ENCODE measurements at places on chromosomes 13 and 19.

- peak; percentile 83 for ATAC-seq
Observed at GRCh38 chr13:43924549-43925245, 45.0 kb downstream of the LACC1 start.

DNA sequence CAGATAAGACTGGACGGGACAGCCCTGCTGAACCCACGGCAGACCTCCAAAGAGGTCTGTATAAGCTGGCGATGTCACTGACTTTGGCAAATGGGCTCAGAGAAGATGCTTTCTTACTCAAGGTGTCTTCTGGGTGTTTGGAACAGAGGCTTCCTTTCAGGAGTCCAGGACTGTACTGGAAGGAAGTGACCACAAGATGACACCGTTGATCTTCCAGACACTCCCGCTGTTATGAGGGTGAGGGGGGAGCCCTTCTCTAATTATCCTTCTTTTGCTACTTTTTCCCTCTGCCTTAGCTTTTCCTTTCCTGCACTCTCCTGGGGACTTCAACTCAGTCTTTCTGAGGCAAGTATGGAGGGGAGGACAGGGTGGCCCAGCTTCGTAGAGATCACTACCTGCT lies 65.2 kb upstream of the ZNF599 start:
- no peak for ATAC-seq

DNA sequence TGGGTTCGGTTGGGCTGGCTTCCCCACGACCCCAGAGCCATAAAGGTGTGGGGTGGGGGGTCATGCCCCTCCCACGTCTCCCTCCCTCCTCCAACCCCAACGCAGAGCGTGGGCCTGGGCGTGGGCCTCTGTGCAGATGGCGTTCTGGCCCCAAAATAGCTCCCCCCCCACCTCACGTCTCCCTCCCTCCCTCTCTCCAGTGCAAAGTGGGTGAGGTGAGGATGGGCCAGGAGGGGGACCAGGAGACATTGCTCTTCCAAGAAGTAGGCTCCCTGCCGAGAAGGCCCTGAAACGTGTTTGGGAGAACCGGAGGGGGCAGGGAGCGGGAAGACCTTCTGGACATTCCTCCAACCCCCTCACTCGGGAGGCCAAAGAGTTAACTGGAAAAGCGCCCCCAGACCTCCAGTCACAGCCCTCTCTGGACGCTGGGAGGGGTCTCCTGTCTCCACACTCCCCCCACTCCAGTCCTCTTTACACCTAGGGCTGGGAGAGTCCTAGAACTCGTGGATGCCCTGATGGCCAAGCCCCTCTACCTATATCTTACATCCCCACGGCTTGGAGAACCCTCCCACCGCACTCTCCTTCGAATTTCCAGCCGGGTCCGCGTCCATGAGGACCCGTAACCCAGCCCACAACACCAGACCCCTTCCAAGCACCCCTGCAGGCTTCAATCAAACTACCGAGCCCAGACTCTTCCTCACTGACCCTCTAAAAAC lies 855 bp downstream of the UNC13A start:
- no peak for ATAC-seq

GRCh38 chr13:43353631-43354030 lies 330.2 kb downstream of the DNAJC15 start:
- ATAC-seq, result no peak

GRCh38 chr19:46471116-46471733 lies at the start of gene PNMA8A:
PNMA8A (minus strand) TSS chr19:46471563; CDS start chr19:46471035, 528 bp downstream.
- ATAC-seq, result peak; percentile 41

- ATAC-seq, result no peak
Observed at GRCh38 chr13:37777676-37778075, 91.9 kb downstream of the TRPC4 start.

DNA sequence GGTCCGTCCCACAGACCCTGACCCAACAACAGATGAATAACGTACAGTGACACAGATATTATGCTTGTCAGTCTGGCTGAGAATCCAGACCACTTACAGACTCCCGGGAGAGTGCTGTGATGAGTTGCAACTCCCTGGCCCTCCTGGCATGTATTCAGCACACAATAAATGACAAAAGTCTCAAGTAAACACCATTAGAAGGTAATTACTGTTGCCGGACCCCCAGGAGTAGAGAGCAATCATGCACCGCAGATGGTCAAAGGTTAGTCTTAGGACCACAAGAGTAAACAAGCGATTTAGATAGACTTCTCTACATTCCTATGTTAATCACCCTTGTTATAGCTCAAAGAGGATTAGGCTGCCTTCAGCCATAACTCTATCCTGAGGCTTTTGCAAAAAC lies 726.4 kb upstream of the GPC6 start:
- ATAC-seq, result no peak

- peak; percentile 99 for ATAC-seq
Observed at GRCh38 chr19:52269338-52270261, at the start of gene ZNF766. ZNF766 (plus strand) TSS chr19:52269587; CDS start chr19:52269614, 27 bp downstream.

GRCh38 chr13:21637296-21637695 lies 33.3 kb upstream of the MICU2 start:
- ATAC-seq, result peak; percentile 36

DNA sequence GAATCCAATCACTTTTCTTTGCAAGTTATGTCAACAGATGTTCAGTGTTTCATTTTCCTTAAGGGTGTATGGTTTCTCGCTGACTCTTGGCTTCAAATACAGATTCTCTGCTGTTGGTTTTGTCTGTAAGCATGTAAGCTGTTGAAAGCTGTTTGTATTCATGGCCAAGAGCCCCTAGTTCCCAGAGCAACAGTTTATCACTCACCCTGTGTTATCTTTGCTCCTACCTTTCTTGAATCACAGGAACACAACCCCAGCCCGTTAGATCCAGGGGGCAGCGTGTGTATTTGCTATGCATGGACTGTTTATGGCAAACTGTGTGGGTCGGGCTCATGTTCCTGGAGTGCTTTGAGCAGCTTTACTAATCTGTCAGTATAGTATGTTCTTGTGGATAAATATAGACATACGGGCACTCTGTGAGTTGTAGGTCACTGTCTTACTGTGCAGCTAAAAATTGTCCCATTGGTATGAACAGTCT lies 28.9 kb downstream of the FRY start:
- ATAC-seq, result peak; percentile 31

- no peak for ATAC-seq
Observed at GRCh38 chr19:53621885-53622740, 9.7 kb upstream of the DPRX start.

GRCh38 chr13:68380041-68380973 lies 1150.2 kb upstream of the PCDH9 start:
- no peak for ATAC-seq

DNA sequence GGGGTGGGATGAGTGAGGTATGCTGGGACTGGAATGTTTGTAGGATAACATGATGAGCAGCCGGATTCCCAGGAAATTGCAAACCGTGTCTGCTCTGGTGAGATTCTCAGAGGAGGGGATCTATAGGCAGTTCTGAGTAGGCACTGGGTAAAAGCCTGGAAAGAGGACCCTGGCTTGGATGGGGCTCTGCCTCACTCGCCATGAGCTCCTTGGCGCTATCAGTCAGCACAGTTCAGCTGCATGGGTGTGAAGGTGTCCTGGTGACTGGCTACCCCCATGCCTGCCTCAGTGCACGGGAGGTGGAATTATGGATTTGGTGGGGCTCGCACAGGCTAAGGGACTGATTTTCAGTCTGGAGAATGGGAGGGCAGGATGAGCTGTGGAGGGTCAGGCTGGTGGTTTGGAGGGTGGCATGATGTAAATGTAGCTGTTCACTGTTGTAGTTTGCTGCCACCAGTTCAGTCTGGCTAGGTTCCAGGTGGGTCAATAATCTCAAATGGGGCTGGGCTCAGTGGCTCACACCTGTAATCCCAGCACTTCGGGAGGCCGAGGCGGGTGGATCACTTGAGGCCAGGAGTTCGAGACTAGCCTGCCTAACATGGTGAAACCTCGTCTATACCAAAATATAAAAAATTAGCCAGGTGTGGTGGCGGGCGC lies 9.2 kb upstream of the ZNF627 start:
- no peak for ATAC-seq

DNA sequence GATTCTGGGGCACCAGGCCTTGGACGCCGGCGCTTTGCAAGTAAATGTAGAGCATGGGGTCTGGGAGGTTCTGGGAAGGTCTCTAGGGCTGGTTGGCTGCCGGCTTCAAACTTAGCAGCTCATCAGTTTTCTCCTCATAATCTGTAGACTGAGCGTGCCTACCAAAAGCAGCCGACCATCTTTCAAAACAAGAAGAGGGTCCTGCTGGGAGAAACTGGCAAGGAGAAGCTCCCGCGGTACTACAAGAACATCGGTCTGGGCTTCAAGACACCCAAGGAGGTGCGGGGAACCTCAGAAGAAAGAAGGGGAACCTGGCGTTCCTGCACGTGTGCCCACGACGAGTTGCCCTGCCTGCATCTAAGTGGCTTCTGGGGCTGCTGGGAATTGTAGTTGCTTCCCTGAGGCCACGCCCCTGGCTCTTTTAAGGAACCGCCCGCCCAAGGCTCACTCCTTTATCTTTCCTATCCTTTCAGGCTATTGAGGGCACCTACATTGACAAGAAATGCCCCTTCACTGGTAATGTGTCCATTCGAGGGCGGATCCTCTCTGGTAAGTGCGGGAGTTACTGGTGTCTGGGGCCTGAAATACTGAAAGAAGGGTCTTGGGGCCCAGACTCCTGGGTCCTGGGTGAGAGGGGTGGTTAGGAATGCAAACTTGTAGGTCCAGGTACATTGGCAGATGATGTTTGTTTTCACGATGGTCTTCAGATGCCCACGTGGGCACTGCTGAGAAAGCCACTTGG lies 984 bp downstream of the RPS11 start:
- ATAC-seq, result peak; percentile 37

DNA sequence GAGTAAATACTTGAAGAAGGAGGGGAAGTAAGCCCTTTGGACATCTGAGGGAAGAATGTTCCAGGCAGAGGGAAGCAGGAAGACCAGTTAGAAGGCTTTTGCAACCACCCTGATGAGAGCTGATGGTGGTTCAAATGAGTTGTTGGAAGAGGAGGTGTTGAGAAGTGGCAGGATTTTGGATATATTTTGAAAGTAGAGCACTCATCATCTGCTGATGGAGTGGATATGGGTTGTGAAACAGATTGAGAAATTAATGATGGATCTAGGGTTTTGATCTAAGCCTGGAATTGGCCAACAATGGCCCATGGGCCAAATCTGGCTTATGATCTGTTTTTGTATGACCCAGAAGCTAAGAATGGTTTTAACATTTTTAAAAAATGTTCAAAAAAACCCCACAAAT lies 230.7 kb downstream of the NDFIP2 start:
- ATAC-seq, result no peak

GRCh38 chr13:83414393-83414792 lies 467.9 kb downstream of the SLITRK1 start:
- ATAC-seq, result no peak

- peak; percentile 2 for ATAC-seq
Observed at GRCh38 chr13:30142486-30143211, 164.7 kb downstream of the KATNAL1 start.
